ENCODE measurements at places on chromosomes 2 and 18.

GRCh38 chr2:71559828-71560637 is 106.7 kb downstream of the DYSF start:
- no peak for DNase-seq

DNA sequence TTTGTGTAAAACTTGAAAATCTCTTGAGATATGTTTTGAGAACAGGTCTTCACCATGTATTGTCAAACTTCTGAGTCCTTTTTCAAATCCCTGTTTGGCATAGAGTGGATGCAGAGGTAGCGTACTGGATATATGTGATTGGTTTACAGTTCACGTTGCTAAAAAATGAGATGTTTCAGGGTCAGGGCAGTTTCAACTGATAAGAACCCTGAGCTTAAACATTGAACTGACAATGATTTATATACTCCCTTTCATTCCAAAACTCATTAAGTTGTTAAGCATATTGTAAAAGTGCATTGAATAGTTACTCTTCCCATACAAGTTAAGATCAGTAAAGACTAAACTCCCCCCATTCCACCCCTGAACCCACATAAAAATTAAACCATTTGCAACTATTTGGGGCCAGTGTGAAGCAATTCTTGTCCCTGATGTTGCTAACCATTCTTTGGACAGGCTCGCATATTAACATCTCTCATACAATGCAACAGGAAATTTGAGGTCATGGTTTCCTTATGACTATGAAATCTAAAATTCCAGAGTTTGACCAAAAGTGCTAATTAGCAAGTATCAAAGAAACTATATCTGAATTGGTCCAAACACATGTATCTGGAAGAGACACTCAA is 470.9 kb upstream of the ACVR2A start:
- DNase-seq = no peak

GRCh38 chr2:126677176-126677538 is 21.2 kb downstream of the GYPC start:
- no peak for DNase-seq

GRCh38 chr2:175755169-175755568 is 246.9 kb downstream of the LNPK start:
- DNase-seq = no peak

GRCh38 chr2:43894743-43895142 is 56.0 kb downstream of the ABCG8 start:
- no peak for DNase-seq
